ENCODE measurements at places on chromosomes 5 and 9. TPM values are rescaled to one million over a fixed set of nuclear protein-coding genes. Genes with fewer than 3 reads are reported as not detected.

GRCh38 chr5:14663734-14664269 is 716 bp upstream of the OTULIN start:
- no peaks in the 10 kb centered on the region for H3K27me3 ChIP-seq
- no peaks in the 10 kb centered on the region for H3K36me3 ChIP-seq
- peaks cover 44% of the 10 kb centered on the region for H3K4me1 ChIP-seq
- H3K4me3 ChIP-seq, result peak overlapping the region; percentile 84

Gene CCIN
- 0.18 TPM for total RNA-seq

- peak; percentile 45 for DNase-seq
- no peak within 1 kb of the TSS for H3K27ac ChIP-seq
- no peaks in the 10 kb centered on the region for H3K36me3 ChIP-seq
- H3K4me1 ChIP-seq, result no peaks in the 10 kb centered on the region
- no peak within 1 kb of the TSS for H3K4me3 ChIP-seq
- no peaks in the 10 kb centered on the region for H3K27me3 ChIP-seq
Measured at GRCh38 chr5:19987612-19988361, at the start of gene CDH18. Gene CDH18, minus strand, starts transcription at chr5:19988200. Its CDS starts 149,214 bp downstream, at chr5:19838986.

Gene CLIC3
- total RNA-seq, result 49.3 TPM

DNA sequence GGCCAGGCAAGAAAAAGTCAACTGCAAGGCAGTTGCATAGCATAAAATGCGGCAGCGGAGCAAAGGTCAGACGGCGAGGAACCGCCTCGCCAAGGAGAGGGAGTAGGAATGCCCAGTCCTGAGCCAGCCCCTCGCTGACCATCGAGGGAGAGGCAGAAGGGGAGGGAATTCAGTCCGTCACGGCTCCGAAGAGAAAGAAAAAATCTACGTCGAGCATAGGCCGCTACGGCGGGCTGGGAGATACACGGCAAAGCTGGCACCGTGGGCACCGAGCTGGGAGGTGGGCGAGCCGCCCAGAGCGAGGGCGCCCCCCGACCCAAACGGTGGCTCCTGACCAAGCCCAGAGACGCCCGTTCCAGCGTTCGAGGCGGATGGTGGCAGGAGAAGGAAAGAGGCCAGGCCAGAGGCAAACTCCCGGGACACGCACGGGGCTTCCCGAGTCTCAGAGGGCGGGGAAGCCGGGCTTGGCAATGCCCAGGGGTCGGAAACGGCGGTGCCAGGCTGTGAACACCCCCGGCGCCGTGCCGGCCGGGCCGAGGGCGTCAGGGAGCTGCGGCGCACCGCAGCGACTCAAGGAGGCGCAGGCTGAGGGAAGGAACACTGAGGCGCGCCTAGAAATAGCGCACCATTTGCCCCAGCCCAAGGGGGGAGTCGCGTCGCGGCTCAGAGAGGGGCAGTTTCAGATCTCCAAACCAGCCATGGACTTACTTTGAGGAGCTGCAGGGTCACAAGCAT is 518 bp downstream of the SPRY4 start:
- DNase-seq, result peak; percentile 61
- peak overlapping the region; percentile 76 for H3K4me3 ChIP-seq
- H3K4me1 ChIP-seq, result peaks cover 63% of the 10 kb centered on the region
- peaks cover 29% of the 10 kb centered on the region for H3K27me3 ChIP-seq

Gene C5orf58
- not detected for total RNA-seq

DNA sequence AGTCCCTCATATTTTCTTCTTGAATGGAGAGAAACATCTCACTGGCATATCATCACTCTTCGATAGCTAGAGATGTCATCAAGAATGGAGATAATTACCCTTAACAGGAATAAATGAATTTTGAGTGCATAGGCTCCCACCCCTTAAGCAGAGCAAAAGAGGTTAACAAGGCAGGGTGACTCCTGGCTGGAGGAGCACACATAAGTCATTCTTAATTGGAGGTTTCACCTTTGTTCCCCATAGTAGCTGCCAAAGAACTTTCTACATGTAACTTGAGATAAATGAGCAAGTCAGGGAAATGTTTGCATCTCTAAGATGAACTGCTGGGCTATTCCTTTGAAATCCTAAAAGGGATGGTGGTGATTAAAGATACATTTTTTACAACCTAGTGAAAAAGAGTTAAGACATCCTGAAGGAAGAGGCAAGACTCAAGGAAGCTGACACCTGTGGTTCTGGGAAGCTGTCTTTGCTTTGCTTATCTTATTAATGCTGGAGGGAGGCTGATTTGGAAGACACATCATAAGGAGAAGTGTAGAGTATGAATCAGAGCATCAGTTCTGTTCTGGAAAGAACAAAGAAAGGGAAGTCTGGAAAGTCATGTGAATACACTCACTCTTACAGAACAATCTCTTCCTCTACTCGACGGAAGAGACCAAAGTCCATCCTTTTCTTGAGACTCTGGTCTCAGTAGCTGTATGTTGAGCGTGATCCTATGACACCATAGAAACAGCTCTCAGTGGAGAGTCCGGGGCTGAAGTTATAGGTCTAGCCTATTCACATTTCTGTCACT is 326.3 kb downstream of the OSTF1 start:
- H3K4me1 ChIP-seq, result no peaks in the 10 kb centered on the region
- no peak for DNase-seq
- H3K27ac ChIP-seq, result no peak overlapping the region
- no peak overlapping the region for H3K4me3 ChIP-seq
- no peaks in the 10 kb centered on the region for H3K27me3 ChIP-seq

Gene FOXD1
- total RNA-seq, result 0.74 TPM

- no peaks in the 10 kb centered on the region for H3K27me3 ChIP-seq
- no peak for DNase-seq
- no peak overlapping the region for H3K4me3 ChIP-seq
- peaks cover 7% of the 10 kb centered on the region for H3K4me1 ChIP-seq
- no peaks in the 10 kb centered on the region for H3K36me3 ChIP-seq
- no peak overlapping the region for H3K27ac ChIP-seq
Measured at GRCh38 chr5:96565582-96566265, 96.5 kb upstream of the CAST start.

GRCh38 chr9:21607576-21607975 is 125.5 kb upstream of the IFNE start:
- DNase-seq, result no peak
- H3K4me3 ChIP-seq, result no peak overlapping the region
- H3K27ac ChIP-seq, result no peak overlapping the region
- no peaks in the 10 kb centered on the region for H3K27me3 ChIP-seq

Gene PCDHGB3
- total RNA-seq, result 2.2 TPM

DNA sequence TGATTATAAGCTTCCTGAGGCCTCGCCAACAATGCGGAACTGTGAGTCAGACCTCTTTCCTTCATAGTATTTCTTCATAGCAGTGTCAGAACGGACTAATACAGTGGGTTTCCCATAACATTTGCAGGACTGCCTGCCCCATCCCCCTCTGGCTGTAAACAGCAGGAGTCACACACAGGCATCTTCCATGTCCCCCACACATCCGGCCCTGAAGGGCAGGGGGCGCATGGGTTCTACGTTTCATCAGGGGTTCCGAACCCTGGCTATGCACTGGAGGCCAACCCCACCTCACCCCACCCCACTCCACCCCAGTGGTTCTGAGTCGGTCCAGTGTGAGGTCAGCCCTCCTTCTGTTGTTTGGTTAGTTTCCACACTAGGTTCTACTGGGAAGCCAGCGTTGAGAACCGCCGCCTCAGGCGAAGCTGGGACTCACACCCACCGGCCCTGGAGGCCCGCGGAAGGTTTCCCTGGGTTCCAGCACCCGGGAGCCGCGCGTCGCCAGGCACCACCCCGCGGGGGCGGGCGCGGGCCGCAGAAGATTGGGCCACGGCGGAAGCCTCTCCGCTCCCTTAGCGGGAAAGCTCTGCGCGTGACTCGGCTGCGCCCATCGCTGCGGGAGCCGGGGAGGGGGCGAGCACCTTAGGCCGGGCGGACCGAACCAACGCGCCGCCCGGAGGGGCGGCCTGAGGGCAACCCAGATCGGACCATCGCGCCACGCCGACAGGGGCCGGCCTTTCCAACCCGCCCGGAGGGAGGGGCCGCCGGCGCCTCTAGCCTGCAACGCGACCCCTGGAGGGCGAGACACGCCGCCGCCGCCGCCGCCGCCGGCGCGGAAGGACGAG is at the start of gene RUSC2:
RUSC2 (plus strand) TSS at position 799 of the 842 bp plus-strand sequence. CDS start 56,411 bp downstream, outside the sequence.
- peak within 1 kb of the TSS; percentile 87 for H3K4me3 ChIP-seq
- H3K27ac ChIP-seq, result peak within 1 kb of the TSS; percentile 86
- peak; percentile 89 for DNase-seq
- H3K4me1 ChIP-seq, result peaks cover 28% of the 10 kb centered on the region
- H3K27me3 ChIP-seq, result no peaks in the 10 kb centered on the region

DNA sequence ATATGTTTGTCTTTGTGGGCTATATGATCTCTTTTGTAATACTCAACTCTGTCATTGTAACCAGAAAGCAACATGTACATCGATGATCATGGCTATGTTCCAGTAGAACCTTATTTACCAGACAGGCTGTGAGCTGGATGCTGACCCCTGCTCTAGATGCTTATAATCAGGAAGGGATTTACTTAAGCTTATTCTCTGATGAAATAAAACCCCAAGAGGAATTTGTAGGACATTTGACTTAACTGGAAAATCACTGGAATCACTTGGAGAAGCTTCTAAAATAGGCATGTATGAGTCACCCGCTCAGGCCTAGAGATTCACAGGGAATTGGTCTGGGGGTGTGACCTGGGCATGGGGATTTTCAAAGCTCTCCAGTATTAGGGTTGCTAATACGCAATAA is 285.8 kb upstream of the ZNF608 start:
- H3K36me3 ChIP-seq, result no peaks in the 10 kb centered on the region
- no peak overlapping the region for H3K4me3 ChIP-seq
- H3K4me1 ChIP-seq, result no peaks in the 10 kb centered on the region
- no peak overlapping the region for H3K27ac ChIP-seq

Gene PCDHGA6
- 3.2 TPM for total RNA-seq

GRCh38 chr5:114362197-114362976 is 517 bp downstream of the KCNN2 start:
- H3K27me3 ChIP-seq, result peaks cover 54% of the 10 kb centered on the region
- H3K27ac ChIP-seq, result peak overlapping the region; percentile 56
- peak; percentile 43 for DNase-seq
- H3K4me1 ChIP-seq, result peaks cover 22% of the 10 kb centered on the region
- H3K4me3 ChIP-seq, result peak overlapping the region; percentile 58

Gene GNA14
- 15.6 TPM for total RNA-seq

- DNase-seq, result no peak
- peaks cover 21% of the 10 kb centered on the region for H3K36me3 ChIP-seq
- no peak overlapping the region for H3K27ac ChIP-seq
- no peaks in the 10 kb centered on the region for H3K27me3 ChIP-seq
Measured at GRCh38 chr5:131684595-131684994, 49.6 kb upstream of the RAPGEF6 start.

- H3K36me3 ChIP-seq, result no peaks in the 10 kb centered on the region
- H3K27me3 ChIP-seq, result peaks cover 27% of the 10 kb centered on the region
- H3K4me3 ChIP-seq, result no peak overlapping the region
Measured at GRCh38 chr9:36762958-36763357, 190.3 kb downstream of the MELK start.

DNA sequence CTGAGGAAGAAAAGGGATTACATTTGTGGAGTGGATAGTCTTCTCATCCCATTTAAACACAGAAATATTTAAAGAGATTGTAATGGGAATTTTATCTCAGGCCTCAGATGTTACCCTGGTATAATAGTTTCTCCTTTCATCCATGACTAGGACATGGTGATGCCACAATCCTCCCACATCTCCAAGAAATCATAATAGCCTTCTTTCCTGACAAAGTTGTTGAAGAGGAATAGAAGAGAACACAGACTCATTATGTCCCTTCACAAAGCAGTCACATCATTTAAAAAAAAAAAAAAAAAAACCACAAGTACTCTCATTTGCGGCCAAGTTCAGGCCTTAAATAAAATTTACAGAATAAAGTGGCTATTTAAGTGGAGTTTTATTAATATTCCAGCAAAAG is 359.6 kb downstream of the DEPDC1B start:
- H3K27me3 ChIP-seq, result no peaks in the 10 kb centered on the region
- H3K4me3 ChIP-seq, result no peak overlapping the region
- no peaks in the 10 kb centered on the region for H3K36me3 ChIP-seq
- no peak for DNase-seq

GRCh38 chr5:140011297-140011802 is 31.7 kb downstream of the NRG2 start:
- no peaks in the 10 kb centered on the region for H3K4me1 ChIP-seq
- no peaks in the 10 kb centered on the region for H3K36me3 ChIP-seq
- H3K27me3 ChIP-seq, result no peaks in the 10 kb centered on the region
- no peak overlapping the region for H3K27ac ChIP-seq

GRCh38 chr5:150670275-150670947 is 9.4 kb downstream of the MYOZ3 start:
- H3K27ac ChIP-seq, result no peak overlapping the region
- H3K27me3 ChIP-seq, result peaks cover 9% of the 10 kb centered on the region
- DNase-seq, result no peak
- H3K4me1 ChIP-seq, result peaks cover 23% of the 10 kb centered on the region
- H3K36me3 ChIP-seq, result no peaks in the 10 kb centered on the region

Gene AK8
- 6.1 TPM for total RNA-seq

GRCh38 chr5:80955082-80955590 is 5.0 kb upstream of the RASGRF2 start:
- no peaks in the 10 kb centered on the region for H3K4me1 ChIP-seq
- H3K27me3 ChIP-seq, result peaks cover 11% of the 10 kb centered on the region
- H3K27ac ChIP-seq, result no peak overlapping the region
- H3K4me3 ChIP-seq, result no peak overlapping the region
- no peaks in the 10 kb centered on the region for H3K36me3 ChIP-seq

Gene DPYSL3
- 45.7 TPM for total RNA-seq

DNA sequence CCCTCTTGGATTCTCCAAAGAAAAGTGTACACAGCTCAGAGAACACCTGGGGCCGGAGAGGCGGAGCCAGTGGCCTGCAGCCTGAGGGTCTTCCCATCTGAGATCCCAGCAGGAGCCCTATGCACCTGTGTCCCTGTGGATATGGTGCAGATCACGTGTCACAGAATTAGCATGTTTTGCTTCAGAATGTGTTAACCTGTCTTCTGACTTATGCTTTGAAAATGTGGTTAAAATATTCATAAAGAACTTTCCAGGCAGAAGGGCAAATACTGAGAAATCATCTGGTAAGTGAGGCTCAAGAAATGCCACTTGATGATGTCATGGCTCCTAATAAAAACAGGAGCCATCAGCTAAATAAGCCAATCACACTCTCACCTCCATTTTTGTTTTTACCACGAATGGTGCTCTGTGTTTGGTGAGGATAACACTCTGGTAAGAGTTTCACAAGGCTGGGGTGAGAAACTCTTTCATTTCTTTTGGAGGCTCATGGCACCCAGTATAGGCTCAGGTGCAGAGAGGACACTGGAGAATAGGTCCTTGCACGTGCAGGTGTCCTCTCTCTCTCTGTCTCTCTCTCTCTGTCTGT is 279.8 kb downstream of the FSTL4 start:
- no peaks in the 10 kb centered on the region for H3K36me3 ChIP-seq
- DNase-seq, result no peak
- H3K4me1 ChIP-seq, result no peaks in the 10 kb centered on the region
- no peak overlapping the region for H3K27ac ChIP-seq
- no peaks in the 10 kb centered on the region for H3K27me3 ChIP-seq
- H3K4me3 ChIP-seq, result no peak overlapping the region

- H3K4me1 ChIP-seq, result peaks cover 60% of the 10 kb centered on the region
- no peak overlapping the region for H3K4me3 ChIP-seq
- no peaks in the 10 kb centered on the region for H3K36me3 ChIP-seq
- H3K27me3 ChIP-seq, result no peaks in the 10 kb centered on the region
- DNase-seq, result no peak
- H3K27ac ChIP-seq, result no peak overlapping the region
Measured at GRCh38 chr9:20557890-20558565, 64.3 kb downstream of the MLLT3 start.

- H3K27me3 ChIP-seq, result no peaks in the 10 kb centered on the region
- no peaks in the 10 kb centered on the region for H3K36me3 ChIP-seq
- no peaks in the 10 kb centered on the region for H3K4me1 ChIP-seq
- H3K4me3 ChIP-seq, result no peak overlapping the region
- no peak for DNase-seq
- H3K27ac ChIP-seq, result no peak overlapping the region
Measured at GRCh38 chr5:52878656-52879055, 90.9 kb downstream of the ITGA1 start.
